ENCODE measurements at places on chromosomes 16 and 17.

GRCh38 chr16:23863511-23864422 lies 28.0 kb downstream of the PRKCB start:
- no peak for DNase-seq

GRCh38 chr17:48555258-48556228 lies 10.6 kb upstream of the HOXB2 start:
- DNase-seq: no peak

- DNase-seq: no peak
Measured at GRCh38 chr16:53084141-53084541, 29.4 kb downstream of the CHD9 start.

DNA sequence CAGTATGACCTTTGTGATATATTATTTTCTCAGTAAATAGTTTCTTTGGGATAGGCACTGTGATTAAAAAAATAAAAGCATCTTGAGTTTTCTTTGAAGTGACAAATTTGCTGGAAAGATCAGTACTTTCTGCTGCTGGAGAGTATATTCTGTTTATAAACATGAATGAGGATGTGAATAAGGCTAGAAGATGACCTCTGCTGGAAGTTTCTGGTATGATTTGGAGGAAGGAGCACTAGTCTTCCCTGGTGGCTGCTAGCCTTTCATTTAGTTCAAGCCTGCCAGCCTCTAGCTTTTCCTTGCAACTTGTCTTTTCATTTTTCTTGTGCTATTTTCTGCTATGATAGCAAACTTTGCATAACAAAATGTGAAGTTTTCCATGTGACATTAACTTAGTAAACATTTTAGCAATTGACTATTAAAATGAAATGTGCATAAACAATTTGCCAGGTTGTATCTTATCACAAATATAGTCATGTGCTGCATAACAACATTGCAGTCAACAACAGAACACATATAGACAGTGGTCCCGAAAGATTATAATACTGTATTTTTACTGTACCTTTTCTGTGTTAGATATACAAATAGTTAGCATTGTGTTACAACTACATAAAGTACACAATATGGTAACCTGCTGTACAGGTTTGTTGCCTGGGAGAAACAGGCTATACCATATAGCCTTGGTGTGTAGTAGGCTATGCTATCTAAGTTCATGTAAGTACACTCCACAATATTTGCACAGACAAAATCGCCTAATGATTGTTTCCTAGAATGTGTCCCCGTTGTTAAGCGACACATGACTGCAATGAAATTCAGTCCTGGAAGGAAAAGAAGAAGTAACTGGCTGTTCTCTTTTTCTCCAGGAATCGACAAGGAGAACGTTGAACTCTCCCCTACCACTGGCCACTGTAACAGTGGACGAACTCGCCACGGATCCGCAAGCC lies 18.1 kb upstream of the RAB11FIP4 start:
- no peak for DNase-seq

DNA sequence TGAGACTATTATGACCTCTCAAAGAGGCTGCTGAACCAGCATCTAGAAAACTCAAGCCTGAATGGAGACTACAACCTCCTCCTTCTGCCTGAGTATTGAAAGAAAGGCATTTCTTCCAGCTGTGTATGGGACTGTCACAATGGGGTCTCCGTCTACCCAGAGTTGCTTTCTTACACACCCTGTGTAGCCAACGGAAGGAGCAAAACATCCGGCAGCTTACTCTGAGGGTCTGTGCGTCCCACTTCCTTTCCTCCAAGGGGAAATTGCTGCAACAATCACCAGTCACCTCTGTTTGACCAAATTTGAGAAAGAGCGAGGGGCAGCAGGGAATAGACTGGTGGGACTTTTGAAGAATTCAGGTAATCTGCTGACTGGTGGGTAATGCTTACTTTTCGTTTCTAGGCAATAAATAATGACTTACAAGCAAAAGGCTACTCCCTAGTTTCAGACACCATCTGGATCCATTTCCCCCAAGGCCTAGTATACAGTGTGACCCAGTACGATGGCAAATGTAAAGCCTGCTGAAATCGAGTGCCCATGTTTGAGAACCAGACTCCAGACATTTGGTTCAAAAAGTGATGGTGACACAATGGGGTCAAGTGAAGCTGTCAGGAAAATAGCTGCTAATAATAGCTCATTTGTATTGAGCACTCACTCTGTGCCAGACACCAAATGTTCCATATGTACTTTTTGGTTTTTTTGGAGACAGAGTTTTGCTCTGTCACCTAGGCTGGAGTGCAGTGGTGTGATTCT lies 81.7 kb downstream of the YPEL2 start:
- no peak for DNase-seq

DNA sequence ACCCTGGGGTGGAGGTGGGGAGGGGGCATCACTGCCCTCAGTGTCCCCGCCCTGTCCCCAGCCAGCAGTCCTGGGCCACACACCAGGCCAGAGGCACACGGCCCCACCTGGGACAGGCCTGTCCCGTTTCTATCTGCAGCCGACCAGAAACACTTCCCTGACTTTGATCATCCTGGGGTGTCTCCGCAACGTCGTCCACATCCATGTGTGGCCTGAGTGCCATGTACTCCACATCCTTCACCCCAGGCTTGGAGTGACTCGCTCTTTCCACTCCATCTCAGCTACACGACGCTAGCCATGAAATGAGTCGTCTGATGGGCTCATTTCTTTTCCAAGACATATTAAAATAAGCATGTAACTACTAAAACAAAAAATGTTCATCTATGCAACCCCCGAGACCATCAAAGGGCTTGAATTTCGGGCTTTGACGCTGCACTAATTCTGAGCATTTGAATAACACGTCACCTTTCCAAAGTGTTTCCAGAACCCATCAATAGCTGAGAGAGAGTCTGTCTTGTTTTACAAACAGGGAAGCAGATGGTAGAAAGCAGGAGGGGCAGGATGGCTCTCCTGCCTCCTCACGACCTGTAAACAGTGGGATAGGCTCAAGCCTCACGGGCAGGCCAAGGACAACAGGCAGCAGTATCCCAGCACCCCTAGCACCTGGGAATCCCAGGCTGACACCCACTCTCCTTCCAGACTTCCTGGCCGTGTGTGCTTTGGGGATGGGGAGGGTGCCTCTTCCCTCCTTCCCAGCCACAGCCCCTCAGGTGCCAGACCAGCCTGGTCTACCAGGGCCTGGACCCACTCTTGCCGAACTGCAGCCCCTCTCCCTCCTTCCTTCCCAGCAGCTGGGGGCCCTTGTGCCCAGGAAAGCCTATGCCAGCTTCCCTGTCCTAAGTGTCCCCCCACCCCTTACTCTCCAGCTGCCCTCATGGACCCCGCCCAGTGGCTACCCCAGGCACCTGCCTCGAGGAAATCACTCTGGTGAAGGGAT lies 20.0 kb upstream of the RASD1 start:
- DNase-seq: no peak

- no peak for DNase-seq
Measured at GRCh38 chr17:56710986-56711385, 117.5 kb downstream of the NOG start.

DNA sequence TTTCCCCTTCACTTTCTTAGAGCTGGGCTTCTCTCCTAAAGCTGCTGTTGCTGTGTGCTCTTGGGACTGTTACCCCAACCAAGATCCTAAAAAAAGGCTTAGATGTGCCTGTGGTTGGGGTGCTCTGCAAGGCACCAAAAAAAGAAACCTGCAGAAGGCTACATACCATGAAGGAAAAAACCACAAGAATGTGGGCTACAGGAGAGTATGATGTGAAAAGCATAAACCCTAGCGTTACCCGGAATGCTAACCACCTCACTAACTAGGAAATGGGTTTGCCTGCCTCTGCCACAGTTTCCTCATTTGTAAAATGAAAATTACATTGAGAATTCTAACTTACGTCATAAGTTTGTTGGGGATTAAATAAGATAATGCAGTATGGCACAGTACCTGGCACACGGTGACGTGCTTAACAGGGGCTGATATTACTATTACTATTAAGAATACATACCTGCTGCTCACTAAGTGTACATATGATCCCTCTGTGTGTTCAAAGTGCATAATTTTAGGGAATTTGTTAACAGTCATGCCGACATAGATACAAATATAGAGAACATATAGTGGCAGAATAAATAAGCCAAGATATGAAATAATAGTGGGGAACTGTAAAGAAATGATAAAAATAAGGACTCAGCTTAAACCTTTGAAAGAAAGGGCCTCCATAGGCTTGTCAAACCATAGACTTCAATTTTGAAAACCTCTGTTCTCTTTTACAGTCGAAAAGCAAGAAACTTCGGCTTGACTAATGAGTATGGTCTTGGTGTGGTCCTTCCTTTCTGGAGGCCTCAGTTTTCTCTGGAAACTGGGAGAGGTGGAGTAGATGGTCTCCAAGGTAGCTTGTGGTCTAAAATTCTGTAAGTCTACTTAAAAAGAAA lies 177.8 kb upstream of the TBX2 start:
- DNase-seq: peak; percentile 4

DNA sequence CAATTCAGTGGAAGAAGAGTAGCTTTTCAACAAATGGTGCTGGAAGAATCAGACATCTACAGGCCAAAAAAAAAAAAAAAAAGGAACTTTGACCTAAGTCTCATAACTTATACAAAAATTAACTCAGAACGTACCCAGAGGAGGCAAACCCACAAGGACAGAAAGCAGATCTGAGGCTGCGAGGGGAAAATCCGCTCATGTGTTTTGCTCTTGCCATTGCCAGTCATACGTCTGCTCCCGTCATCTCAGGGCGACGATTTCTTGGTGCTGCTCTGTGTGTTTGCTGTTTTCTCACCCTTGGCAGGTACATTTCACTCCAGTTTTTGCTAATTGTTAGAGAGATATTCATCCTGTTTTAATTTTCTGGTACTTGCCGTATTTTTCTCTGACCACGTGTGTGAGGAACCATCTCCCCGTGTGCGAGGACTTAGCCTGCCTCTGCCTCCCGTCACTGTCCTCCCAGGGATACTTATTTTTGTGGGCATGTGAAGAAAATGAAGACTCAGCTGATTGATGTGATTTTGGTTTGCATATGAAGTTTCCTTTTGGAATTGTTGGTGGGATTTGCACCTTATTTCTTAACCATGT lies 33.4 kb upstream of the ACSF3 start:
- no peak for DNase-seq
